ENCODE measurements at places on chromosomes 1 and 21.

DNA sequence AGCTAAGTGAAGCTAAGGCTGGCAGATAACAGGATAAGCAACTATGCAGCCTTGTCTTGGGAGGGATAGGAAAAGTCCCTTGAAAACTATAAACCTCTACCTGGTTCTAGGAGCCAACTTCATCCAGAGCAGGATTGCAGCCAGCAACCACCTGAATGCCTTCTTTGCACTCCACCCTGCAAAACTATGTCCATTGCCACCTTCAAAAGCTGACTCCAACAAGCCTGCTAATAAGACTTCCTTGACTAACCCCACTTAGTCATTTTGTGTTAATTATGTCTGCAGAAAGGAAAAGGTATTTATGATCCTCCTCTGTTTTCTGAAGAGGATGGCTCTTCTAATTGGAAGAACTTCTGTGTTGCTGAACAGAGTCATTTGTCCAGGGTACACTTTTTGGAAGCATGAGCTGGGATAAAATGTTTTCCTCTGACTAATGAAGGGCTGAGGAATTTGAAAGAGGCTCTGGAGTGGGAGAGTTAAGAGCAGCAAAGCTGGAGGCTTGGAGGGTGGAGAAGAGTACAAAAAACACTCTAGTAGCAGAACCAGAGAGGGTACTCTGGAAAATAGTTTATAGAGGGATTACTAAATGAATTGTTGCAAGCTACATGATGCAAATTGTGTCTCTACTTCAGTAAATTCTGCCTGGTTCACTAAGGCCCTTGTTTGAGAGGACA lies 9.6 kb upstream of the RIMKLA start:
- DNase-seq: no peak

- no peak for DNase-seq
Measured at GRCh38 chr1:9281071-9281827, 11.4 kb upstream of the SPSB1 start.

GRCh38 chr1:41480204-41481108 lies 4.0 kb downstream of the EDN2 start:
- no peak for DNase-seq

GRCh38 chr1:74693473-74693872 lies 19.9 kb upstream of the ERICH3 start:
- DNase-seq: no peak

DNA sequence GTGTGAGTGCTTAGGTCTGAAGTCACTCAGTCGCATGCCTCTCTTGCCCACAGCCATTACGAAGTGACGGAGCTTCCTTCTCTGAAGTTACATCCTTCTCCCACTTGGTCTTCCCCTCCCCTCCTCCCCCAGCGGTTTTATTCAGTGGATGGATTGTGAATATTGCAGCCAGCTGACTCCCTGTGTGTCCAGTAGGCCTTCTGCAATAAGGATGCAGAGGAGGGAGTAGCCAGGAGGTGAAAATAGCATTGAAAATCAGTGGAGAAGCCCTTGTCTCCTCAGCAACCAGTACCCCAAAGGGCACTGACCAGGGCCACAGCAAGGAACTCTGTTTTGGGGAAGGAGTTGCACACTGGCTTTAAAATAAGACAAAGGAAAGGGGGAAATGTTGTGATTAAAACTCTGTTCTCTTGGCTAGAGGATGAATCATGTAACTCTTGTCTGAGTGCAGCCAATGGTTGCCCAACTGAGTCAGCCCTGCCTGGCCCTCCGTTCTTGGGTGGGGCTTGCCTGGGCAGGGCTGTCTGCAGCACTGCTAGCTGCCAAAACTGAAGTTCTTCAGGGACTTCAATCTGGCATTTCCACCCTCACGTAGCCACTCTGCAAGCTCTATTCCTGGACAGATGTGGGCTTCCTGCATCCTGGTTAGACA lies 4.3 kb downstream of the S100A10 start:
- DNase-seq: no peak

DNA sequence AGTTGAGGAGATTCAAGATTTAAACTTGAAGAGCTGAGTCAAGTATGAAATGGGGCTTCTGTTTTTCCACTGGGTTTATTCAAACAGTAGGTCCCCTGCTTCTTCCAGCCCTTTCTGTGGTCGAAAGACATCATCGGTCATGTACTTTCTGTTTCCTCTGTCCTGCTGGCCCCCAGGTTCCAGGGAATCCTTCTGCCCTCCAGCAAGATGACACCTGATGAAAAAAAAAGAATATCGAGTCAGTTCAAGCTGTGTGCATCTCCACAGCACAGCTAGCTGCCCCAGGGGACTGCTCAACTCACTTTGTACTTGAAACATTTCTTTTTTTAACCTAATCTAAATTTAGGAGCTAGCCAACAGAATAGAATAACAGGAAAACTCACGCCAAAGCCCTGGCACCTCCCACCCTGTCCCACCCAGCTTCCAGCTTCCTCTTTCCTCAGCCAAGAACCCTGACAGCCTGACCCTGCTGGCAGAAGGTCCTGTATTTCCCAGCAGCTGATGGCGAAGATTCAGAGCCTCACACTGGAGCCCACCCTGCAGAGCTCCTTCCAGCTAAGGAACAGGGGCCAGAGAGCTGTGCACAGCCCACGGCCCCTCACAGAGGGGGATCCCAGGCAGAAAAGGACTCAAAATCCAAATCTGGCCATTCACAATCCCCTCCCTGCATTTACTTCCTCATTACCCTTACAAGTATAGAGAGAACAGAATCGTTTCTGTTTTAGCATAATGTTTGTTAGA lies 176.5 kb downstream of the PSMG1 start:
- peak; percentile 84 for DNase-seq

GRCh38 chr1:97787231-97787630 lies 133.6 kb downstream of the DPYD start:
- no peak for DNase-seq

DNA sequence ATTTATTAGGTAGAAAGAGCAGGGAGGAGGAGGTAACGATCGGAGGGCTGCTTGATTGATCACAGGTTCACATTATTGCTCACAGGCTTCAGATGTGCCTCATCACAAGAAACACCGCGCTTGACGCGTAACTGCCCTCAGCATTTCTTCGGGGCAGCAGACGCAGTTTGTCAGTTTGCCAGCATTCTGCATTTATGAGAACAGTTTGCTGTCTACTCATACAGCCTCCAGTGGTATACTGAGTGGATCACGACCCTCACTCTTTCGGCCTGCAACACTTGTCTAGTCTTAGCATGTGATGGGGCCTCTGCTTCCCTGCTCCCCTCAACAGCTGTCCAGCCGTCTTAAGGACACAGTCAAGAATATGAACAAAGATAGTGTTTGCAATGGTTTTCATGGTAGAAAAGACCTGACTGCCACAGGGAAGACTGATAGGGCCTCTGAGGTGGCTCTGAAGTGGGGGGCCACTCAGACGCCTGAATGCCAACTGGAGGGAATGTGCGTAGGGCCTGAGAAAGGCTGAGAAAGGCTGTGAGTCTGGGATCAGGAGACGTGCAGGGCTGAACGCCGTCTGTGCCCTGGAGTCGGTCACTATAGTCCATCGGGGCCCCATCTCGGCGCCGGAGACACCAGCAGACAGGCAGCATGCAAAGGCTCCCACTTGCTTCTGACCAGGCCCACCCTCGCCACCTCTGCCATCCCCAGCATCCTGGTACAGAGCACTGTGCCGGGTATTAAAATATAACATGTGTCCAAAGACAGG lies 45.0 kb downstream of the UBE2G2 start:
- no peak for DNase-seq

Measured in OCI-M1 (cell line).